Stimulated activated CD8-positive, alpha-beta memory T cell treated with anti-CD3 and anti-CD28 coated beads, Interleukin-4, amount 100 ng/mL, for 48 hours (primary cell): ENCODE measurements at places on chromosomes 1 and 21.

GRCh38 chr1:107171333-107171732 lies 30.5 kb downstream of the NTNG1 start:
- DNase-seq = no peak

DNA sequence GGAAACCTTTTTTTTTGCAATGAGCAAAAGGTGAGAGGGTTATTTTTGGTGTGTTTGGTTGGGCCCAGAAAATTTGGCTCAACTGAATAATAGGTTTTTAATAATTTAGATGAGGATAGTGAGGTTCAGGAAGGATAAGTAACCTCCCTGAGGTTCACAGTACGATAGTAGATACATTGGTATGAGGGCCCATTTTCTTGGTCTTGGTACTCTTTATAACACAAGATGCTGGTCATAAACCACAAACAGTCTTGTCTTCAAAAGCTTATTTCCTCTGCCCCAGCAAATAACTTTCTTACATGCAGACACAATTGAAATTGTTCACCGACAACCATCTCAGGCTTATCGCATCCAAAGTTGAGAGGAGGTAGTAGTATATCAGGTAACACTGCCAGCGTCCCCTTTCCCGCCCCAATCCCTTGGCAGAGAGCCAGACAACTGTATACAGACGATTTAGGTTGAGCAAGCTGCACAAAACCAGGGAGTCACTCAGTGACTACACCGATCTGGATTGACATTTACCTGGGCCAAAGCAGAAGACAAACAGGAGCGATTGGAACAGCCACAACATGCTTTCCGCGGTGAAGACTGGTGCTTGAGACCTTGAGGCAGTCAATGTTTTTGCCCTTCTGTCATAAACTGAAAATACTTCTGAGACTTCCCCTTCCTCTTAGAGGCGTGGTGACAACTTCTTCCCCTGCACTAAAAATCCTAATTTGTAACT lies at the start of gene SLAMF6:
SLAMF6 (minus strand) TSS at position 634 of the 724 bp plus-strand sequence; CDS start at position 571, 63 bp downstream.
- DNase-seq = peak; percentile 71

- no peak for DNase-seq
Measured at GRCh38 chr1:184223216-184223615, 163.6 kb upstream of the C1orf21 start.

GRCh38 chr21:25934771-25935224 lies 200.0 kb downstream of the GABPA start:
- DNase-seq = no peak

DNA sequence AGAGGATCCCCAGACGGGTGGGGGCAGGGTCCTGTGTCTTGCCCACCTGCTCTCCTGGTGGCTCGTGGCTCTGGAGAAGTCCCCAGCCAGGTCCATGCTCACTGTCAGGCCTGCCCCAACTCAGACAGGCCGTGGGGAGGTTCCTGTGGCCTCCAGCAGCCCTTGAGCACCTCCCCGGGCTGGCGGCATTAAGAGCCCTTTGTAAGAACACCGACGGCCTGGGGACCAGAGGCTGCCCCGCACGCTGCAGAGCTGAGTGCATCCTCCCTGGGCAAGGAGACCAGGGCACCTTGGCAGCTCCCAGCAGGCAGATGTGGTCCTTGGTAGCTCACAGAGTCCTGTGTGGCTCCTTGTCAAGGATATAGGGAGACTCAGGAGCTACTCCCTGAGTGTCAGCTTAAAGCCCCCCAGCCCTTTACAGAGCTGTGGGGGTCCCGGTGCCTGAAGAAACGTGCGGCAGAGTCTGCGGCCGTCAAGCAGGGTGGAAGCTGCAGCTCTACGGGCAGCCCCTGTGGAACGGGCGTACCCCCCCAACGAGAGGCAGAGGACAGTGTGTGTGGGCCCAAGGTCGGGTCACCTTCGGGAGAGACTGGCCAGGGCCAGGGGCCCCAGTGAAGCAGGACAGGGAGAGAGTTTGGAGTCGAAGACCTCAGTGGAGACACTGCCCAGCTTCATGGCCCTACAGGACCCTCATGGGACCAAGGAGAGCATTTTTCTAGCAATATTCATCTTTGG lies 118.6 kb downstream of the PRDM16 start:
- DNase-seq = no peak

- peak; percentile 52 for DNase-seq
Measured at GRCh38 chr1:26280333-26281042, 602 bp downstream of the SH3BGRL3 start.

GRCh38 chr1:11131816-11132215 lies 32.1 kb upstream of the EXOSC10 start:
- DNase-seq = no peak

GRCh38 chr1:36126005-36126716 lies 1.1 kb upstream of the COL8A2 start:
- DNase-seq = no peak

DNA sequence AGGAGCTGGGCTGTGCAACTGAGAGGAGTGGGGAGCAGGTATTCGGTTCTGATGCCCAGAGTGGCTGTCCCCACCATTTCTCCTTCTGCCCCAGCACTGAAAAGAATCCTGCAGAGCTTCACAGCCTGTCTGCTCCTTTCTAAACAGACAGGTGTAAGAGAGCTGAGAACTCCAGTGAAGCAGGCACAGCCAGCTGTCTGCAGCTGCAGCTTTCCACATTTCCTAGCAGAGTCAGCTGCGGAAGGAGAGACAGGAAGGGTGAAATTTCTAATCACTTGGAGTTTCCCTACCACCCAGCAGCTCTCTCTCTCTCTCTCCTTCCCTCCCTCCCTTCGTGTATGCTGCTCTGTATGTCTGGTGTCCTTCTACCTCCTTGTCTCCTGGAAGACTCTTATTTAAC lies 40.5 kb upstream of the GJB5 start:
- no peak for DNase-seq

GRCh38 chr1:156497743-156498431 lies 2.7 kb downstream of the MEF2D start:
- no peak for DNase-seq

- no peak for DNase-seq
Measured at GRCh38 chr1:14334336-14335176, 263.9 kb upstream of the KAZN start.

- no peak for DNase-seq
Measured at GRCh38 chr1:219276049-219276738, 102.5 kb downstream of the LYPLAL1 start.

- no peak for DNase-seq
Measured at GRCh38 chr21:15224346-15225086, 159.7 kb upstream of the NRIP1 start.

GRCh38 chr21:35933466-35933865 lies 126.9 kb downstream of the SETD4 start:
- no peak for DNase-seq

- DNase-seq = peak; percentile 34
Measured at GRCh38 chr1:205317311-205317917, 4.1 kb downstream of the NUAK2 start.

GRCh38 chr1:49306507-49307070 lies 529.9 kb upstream of the BEND5 start:
- no peak for DNase-seq

DNA sequence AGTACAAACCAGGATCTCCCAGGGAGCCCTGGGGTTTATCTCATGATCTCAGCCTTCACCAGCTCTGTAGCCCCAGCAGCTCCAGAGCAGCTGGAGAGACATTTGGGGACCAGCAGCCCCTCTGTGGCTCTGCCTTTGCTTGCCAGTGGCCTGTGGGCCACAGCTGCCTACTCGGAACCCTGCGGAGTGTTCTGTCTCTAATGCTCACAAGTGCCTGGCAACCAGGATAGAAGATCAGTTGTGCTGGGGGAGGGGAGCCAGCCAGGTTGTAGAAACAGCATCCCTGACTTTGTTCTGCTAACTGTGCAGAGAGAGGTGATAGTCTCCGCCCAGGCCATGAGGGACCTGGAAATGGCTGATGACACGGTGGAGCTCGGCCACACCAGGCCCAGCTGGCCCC lies 50.9 kb upstream of the KCNJ15 start:
- DNase-seq = no peak

DNA sequence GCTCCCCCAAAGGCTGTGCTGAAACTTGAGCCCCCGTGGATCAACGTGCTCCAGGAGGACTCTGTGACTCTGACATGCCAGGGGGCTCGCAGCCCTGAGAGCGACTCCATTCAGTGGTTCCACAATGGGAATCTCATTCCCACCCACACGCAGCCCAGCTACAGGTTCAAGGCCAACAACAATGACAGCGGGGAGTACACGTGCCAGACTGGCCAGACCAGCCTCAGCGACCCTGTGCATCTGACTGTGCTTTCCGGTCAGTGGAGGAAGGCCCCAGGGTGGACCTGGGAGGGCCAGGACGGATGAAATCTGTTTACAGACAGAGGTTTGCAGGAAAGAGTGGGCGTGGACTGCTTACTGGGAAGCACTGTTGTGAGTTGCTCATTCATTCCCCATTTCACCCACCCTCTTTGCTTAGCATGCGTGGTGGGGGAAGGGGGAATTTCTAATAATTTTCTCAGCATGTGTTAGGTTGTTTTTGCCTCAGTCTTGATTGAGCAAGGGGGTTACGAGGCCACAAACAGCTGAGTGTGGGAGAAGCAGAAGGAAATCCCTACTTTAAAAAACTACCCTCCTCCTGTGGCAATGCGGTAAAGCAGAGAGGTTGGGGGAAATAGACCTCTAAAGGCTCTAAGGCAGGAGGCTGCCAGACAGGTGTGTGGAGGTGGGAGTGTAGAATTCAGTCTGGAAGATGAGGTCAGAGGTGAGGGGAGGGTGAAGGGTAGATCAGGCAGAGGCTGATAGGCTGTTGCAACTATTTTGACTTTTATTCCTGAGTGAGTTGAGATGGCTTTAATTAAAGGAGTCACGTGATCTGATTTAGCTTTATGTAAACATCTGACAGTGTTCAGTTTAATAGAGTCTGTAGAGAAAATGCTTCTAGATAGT lies 1.3 kb downstream of the FCGR2A start:
- no peak for DNase-seq

- DNase-seq = no peak
Measured at GRCh38 chr1:121445679-121446078, 260.9 kb downstream of the SRGAP2C start.

DNA sequence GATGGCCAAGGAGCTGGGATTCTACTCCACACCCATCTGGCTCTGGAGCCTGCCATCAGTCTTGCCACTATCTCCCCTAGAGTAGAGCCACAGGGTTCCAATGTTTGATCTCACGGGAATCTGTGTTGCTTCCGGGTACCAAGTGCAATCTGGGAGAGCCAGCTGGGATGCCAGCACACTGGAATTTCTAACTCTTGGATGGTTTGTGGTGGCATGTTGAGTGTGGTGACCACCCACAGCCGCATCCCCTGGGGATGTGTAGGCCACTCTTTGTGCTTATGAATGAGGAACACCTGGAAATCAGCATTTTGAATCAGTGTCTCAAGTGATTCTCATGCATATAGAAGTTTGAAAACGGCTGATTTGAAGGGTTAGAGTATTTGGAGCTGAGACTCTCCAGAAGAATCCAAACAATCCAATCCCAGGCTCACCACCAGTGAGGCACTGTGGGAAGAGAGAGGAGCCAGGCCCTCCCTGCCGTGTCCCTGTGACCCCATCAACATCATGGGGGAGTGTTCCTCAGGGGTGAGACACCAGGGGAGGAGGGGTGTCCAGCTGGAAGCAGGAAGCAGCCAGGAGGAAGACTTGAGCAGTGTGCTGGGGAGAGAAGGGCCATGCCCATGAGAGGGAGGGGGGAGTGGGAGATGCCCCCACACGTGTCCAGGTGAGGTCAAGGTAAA lies 13.4 kb downstream of the FBLIM1 start:
- DNase-seq = no peak

DNA sequence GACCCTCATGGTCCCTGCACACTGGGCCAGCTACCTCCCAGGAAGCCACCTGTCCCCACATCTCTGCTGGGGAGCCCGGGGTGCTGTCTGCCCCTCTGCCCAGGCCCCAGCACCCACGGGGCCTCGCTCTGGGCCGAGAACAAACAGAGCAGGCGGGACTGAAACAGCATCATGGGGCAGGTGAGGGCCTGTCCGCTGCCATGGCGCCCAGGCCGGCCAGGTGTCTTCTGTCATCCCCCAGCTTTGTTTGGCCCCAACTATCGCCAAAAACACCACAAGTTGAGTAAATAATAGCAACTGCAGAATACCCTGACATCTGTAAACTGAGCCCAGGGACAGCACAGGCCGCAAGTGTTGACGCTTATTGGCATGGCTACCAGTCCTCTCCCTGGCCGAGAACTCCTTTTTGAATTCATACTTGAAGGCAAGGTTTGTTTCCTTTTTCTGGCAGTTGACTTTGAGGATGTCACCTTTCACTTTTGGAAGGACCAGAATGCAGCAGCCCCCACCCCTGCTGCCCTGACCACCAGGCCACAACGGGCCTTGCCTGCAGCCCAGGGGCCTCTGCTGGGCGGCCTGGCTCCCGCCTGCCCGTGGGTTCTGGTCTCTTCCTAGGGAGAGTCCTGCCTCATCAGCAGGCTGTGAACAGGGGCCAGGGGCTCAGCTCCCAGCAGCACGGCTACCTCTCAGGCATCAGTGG lies 152.7 kb downstream of the CASZ1 start:
- no peak for DNase-seq

DNA sequence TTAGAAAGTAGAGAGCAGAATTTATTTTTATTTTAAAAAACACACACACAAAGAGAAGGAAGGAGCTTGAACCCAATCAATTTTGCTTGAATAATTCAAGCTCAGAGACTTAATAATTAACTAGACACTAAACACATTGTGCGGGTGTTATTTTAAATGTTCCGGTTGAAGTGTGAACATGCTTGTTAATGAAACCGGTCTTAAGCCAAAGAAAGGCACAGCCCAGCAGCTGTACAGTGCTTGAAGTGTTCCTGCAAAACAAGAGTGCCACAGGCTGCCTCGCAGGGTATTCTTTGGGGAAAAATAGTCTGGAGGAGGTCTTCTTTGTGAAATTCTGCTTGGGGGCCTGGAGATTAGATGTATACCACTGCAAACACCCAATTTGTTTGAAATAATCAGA lies 2.2 kb upstream of the CDC42BPA start:
- DNase-seq = no peak

GRCh38 chr1:101346419-101346818 lies 109.6 kb downstream of the S1PR1 start:
- no peak for DNase-seq

GRCh38 chr1:104238991-104239390 lies 489.3 kb downstream of the AMY1C start:
- no peak for DNase-seq

- DNase-seq = no peak
Measured at GRCh38 chr1:203638950-203639349, 12.3 kb downstream of the ATP2B4 start.

- no peak for DNase-seq
Measured at GRCh38 chr1:177780096-177780700, 189.7 kb downstream of the SEC16B start.

GRCh38 chr1:192256674-192257334 lies 60.0 kb upstream of the RGS21 start:
- DNase-seq = no peak
